ENCODE measurements at places on chromosomes 7 and 10. TPM values are rescaled to one million over a fixed set of nuclear protein-coding genes. Genes with fewer than 3 reads are reported as not detected.

DNA sequence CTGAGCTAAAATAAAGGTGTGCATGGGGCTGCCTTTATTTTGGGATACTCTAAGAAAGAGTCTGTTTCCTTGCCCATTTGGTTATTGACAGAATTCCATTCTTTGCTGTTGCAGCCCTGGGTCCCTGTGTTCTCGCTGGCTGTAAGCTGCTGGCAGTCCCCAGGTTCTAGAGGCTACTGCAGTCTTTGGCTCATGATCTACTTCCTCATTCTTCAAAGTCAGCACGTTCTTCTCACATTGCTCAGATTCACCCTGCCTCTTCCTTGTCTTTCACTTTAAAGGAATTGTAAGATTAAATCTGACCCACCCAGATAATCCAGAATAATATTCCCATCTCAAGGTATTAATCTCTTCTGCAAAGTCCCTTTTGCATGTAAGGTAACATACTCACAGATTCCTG is 620.3 kb downstream of the CCSER2 start:
- H3K4me1 ChIP-seq, result no peaks in the 10 kb centered on the region
- DNase-seq, result no peak
- no peaks in the 10 kb centered on the region for H3K36me3 ChIP-seq
- no peaks in the 10 kb centered on the region for H3K27me3 ChIP-seq

BTBD16 gene
- total RNA-seq, result not detected

CALCR gene
- total RNA-seq, result not detected

SCART1 gene
- 4.8 TPM for total RNA-seq

NME8 gene
- total RNA-seq, result not detected

DNA sequence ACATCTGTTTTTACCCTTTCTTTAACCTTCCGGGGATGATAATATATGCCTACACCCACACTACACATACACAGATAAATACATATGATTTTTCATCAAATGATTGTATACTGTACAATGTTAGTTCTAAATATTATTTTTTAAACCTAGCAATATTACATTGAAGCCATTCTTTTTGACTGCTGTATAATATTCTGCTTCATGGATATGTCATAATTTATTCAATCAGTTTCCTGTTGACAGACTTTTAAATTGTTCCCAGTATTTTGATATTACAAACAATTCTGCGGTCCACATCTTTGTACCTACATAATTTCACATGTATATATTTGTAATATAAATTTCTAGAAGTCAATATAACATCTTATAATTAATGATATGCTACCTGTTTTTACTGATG is 59.0 kb upstream of the ITGB1 start:
- no peaks in the 10 kb centered on the region for H3K4me1 ChIP-seq
- H3K4me3 ChIP-seq, result no peak overlapping the region
- peaks cover 3% of the 10 kb centered on the region for H3K36me3 ChIP-seq
- H3K27me3 ChIP-seq, result no peaks in the 10 kb centered on the region
